ENCODE measurements at places on chromosomes 16 and 17.
A peak's percentile ranks its signal among the peaks of the same experiment; 100 is the strongest.

GRCh38 chr16:69834807-69835466 is 72.8 kb downstream of the WWP2 start:
- no peak for DNase-seq

DNA sequence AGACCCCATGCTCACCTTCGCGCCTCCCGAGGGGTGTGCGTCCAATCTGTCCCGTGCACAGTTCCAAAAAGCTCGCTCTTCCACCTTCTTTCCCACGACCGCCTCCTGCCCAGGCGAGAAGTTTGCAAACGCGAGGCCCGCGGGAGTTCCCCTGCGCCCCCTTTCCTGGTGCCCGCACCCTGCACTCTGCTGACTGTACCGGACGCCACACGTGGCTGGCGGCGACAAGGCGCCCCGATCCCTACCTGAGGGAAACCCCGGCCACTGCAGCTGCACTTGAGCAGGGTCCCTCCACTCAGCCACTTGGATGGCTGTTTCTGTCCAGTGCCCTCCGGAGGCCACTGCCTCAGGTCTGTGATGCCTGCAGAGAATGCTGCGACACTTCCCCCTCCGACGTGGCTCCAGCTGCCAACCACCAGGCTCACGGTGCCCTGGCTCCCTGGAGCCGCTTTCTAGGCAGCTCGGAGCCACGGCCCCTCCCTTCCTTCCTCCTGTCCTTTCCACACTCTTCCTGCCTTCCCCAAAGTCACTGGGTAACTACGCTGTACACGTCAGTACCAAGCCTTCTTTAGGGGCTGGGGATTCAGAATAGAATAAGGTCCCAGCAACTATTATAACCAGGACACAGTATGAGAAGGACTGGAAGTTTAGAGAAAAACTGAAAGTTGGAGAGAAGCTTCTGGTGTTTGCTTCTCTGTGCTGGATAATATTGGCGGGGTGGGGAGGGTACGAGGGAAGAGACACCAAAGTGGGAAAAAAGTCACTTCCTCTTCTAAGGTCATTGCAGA is at the start of gene MLKL:
Gene MLKL (minus strand): TSS at position 425 of the 788 bp plus-strand sequence. CDS start 5,105 bp downstream, outside the sequence.
- peak; percentile 61 for DNase-seq

- no peak for DNase-seq
These were observed 120.4 kb downstream of the RMI2 start for GRCh38 chr16:11465675-11466074.

- peak; percentile 11 for DNase-seq
These were observed 38.8 kb downstream of the RPGRIP1L start for GRCh38 chr16:53664724-53665345.

- DNase-seq = no peak
These were observed 14.9 kb downstream of the MYO1D start for GRCh38 chr17:32861981-32862380.

- DNase-seq = no peak
These were observed 36.2 kb downstream of the ABR start for GRCh38 chr17:1143573-1143972.

- no peak for DNase-seq
These were observed 3.4 kb upstream of the SRL start for GRCh38 chr16:4245077-4245791.

GRCh38 chr17:75869282-75870141 is 8.9 kb downstream of the TRIM47 start:
- no peak for DNase-seq

- DNase-seq = peak; percentile 48
These were observed 68.6 kb downstream of the HAPSTR1 start for GRCh38 chr16:9159839-9160550.

- DNase-seq = no peak
These were observed 8.4 kb upstream of the CNTNAP4 start for GRCh38 chr16:76268824-76269223.

GRCh38 chr17:64441772-64442540 is 7.0 kb upstream of the MILR1 start:
- peak; percentile 50 for DNase-seq

DNA sequence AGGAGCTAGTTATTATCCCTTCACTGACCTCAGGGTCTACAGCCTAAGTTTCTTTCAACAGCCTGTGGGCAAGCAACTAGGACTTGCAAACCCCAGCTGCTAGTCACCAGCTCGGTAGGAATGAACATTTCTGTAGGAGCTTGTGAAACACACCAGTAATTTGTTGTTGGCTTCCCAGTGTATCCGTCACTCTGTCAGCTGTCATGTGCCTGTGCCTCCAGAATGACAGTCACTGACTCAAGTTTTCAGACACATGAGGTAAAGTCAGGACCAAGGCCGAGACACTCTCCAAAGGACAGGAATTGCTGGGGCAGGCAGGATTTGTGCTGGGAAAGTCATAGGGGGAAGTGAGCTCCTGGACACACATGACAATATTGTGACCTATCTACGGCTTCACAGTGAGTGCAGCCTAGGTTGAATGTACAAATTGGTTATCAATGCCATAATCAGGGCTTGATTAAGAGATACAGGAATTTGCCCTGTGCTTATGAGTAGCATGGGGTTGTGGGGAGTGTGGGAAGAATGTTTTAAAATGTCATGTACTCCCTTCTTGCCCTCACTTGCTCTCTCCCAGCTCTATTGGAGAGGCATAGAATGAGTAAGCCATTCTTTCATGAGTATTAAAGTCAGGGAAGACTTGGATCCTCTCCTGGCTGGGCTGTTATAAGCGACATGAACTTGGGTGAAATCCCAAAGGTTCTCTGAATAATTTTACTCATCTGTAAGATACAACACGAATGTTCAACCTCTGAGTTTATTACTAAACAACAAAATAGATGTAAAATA is 391.4 kb downstream of the UTP18 start:
- DNase-seq = no peak

DNA sequence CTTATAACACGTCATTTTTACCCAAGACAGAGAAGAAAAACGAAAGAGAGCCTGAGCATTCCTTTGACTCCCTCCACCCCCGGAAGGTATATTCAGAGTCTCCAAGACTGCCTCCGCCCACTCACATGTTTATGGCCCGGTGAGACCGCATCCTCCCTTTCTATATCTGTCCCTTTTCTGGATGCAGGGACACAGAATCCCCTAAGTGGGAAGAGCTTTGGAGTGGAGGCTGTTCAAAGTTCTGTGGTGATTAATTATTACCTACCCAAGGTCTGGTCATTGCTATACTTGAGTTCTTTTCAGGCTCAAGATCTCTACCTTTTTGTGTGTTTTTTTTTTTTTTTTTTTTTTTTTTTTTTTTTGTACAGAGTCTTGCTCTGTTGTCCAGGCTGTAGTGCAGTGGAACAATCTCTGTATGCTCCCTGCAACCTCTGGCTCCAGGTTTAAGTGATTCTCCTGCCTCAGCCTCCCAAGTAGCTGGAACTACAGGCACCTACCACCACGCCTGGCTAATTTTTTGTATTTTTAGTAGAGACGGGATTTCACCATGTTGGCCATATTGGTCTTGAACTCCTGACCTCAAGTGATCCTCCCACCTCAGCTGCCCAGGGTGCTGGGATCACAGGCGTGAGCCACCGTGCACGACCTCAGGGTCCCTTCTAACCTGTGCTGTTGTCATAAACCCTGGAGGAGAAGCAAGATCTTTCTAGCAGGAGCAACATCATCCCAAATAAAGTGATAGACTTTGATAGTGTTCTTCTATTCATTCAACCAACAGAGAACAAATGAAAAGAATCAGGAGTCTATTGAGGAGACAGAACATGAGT is 407.1 kb downstream of the WWOX start:
- no peak for DNase-seq

- DNase-seq = no peak
These were observed 76.2 kb downstream of the NT5M start for GRCh38 chr17:17379197-17379991.

GRCh38 chr16:5073279-5073629 is 1.6 kb downstream of the ALG1 start:
- DNase-seq = no peak

DNA sequence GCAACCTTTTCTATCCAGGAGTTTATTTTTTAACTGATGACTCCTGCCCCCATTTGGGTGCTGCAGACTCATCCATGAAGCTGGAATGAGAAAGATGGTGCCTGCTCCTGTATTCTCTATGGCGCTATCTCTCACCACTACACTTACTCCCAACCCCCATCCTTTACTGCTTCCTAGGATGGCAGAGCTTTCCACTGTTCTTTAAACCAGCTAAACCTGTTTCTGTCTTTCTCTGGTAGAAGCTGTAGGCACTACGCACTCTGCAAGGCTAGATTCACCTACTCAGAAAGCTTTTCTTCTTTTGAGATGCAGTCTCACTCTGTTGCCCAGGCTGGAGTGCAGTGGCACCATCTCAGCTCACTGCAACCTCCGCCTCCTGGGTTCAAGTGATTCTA is 47.0 kb downstream of the ADAMTS18 start:
- DNase-seq = no peak

GRCh38 chr16:49727611-49728010 is 128.3 kb downstream of the ZNF423 start:
- no peak for DNase-seq

DNA sequence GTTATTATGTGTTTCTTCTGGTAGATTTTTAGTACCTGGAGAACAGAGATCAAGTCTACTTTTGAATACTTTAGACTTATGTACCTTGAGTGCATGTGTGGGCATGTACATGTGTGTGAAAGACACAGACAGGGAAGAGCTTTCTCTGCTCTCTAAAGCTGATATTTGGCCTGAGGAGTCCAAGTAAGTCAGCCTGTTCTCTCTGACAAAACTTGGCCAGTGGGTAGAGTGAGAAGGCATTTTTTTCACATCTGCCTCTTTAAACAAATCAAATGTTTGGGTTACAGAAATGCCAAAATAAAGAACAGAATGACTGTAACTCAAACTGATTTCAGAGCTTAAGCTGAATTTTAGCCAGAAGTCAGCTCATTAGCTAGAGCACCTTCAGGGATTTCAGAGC is 309.7 kb upstream of the DYNLRB2 start:
- DNase-seq = no peak

- no peak for DNase-seq
These were observed 80.3 kb downstream of the CDK5R1 start for GRCh38 chr17:32567086-32567485.

GRCh38 chr17:74920642-74921025 is 2.4 kb downstream of the USH1G start:
- DNase-seq = no peak

DNA sequence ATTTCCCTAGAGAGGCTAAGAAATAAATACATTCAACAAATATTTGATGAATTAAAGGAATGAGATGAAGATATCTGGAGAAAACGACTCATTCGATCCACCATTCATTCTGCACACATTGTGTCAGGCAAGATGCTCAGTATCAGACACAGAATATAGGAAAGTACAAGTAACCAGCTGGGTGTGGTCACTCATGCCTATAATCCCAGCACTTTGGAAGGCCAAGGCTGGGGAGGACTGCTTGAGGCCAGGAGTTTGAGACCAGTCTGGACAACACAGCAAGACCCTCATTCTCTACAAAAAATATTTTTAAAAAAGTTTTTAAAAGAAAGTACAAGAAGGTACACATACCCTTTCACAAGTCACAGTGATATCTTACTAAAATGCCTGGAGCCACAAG is 42.3 kb downstream of the CRLF3 start:
- no peak for DNase-seq

- no peak for DNase-seq
These were observed 17.6 kb downstream of the C16orf74 start for GRCh38 chr16:85733155-85733838.

DNA sequence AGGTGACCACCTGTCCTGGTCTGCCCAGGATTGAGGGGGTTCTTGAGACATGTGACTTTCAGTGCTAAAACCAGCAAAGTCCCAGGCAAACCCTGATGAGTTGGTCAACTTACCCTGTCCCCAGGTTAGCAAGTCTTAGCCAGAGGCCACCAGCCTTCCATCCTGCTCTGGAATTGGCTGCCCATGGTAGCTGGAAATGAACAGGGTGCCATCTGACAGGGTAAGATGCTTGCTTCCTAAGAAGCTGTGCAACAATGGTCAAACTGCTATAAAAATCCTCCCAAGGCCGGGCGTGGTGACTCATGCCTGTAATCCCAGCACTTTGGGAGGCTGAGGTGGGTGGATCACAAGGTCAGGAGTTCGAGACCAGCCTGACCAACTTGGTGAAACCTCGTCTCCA is 22.8 kb upstream of the MTMR4 start:
- no peak for DNase-seq

DNA sequence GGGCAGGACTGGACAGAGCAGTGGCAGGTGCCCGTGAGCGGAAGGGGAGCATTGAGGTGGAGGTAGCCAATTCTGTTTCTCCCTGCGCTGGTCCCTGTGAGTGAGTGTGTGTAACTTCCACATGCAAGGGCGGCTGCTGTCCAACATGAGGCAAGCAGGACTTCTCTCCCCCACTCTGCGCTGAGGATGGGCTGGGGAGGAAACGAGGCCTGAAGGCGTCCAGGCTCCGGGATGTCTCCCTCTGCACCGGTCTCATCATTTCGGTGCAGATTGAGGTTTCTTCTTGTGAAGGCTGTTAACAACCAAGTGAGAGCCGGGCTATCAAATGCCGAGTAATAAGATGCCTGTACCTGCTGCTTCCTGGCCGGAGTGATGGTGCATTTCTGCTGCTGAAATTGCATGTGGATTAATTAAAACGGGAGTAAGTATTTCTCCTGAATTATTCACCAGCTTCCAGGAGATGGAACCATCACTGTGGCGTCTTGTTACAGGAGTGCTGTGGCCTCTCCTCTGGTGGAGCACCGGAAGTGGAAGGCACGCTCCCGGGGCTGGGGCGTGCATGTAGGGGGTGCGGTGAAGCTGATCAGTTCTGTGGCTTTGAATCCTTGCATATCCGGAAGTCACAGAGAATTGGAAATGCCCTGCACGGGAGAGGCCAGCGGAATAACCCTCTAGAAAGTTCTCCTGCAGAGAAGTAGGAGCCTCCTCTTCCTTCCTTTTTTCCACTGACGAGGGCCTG is 41.7 kb upstream of the MGAT5B start:
- no peak for DNase-seq

DNA sequence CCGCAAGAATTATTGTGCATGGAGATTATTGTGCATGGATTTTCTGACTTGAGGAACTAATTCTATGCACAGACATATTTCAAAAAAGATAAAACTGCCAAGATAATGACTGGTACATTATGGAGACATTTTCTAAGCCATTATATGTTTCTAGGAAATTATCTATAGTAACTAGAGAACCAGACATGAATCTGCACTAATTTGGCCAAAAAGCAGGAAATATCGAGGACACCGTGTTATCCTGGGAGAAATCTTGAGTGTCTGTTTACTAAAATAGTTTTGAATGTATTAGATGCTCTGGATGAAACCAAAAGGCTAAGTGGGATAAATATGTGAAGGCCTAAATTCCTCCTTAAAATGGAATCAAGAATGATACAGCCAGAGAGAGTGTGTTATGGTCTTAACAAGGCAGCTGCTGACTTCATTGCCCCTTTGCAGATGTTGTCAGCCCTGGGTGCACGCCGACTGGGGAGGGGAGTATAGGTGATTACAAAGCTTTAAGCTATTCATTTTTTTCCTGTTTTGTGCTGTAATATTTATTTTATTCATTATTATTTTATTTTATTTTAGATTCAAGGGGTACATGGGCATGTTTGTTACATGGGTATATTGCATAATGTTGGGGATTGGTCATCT is 226.7 kb downstream of the UTP18 start:
- no peak for DNase-seq

GRCh38 chr17:3963237-3964201 is 718 bp downstream of the ATP2A3 start:
- DNase-seq = no peak

GRCh38 chr16:87233928-87234327 is 83.3 kb downstream of the C16orf95 start:
- DNase-seq = peak; percentile 27

GRCh38 chr17:22128723-22129122 is 436.4 kb downstream of the KCNJ18 start:
- no peak for DNase-seq
